Activated T-helper 1 cell treated with anti-CD3 and anti-CD28 coated beads, Interleukin-2, amount 50 U/mL, for 16 hours (primary cell): ENCODE measurements at places on chromosomes 1 and 21.

DNA sequence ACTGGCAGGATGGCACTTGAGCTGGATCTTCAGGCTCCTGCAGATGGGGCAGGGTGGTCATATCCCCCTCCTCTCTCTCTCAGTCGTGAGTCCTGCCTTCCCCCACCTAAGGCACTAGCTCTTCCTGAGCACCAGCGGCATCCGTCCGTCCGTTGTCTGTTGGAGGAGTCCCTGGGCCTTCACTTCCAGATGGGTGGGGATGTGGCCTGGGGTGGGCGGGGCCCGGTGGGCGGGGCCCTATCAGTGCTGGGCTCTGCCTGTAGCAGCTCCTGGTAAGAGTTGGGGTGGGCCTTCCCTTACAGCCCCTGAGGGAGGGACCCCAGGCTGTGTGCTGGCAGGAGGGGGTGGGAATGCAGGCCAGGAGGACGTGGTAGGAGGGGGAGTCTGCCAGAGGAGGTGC, 10.3 kb downstream of the LDLRAD2 start:
- no peak for DNase-seq

- DNase-seq, result no peak
Measured at GRCh38 chr1:233566886-233567285, 47.0 kb upstream of the KCNK1 start.

DNA sequence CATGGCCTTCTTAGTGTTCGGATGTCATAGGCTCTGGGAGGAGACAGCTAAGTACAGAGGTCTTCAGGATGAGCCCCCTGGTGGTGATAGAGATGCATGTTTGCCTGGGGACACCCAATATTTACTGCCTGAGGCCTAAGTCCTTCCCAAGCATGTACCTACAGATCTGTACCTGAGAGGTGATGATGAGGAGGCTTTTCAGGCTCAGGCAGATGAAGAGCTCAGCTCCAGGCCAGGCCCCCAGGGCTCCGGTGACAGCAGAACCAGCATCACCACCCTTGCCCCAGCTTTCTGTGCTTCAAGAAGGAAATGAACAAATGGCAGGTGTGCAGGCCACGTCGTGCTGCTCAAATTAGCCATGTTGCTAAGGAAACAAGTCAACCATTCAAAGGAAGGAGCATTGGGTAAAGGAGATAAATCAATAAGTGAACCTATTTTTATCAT, 21.1 kb downstream of the CACNA1E start:
- DNase-seq, result no peak

- no peak for DNase-seq
Measured at GRCh38 chr1:235673981-235674380, 24.4 kb upstream of the GNG4 start.

- no peak for DNase-seq
Measured at GRCh38 chr1:43541721-43542401, 11.2 kb downstream of the PTPRF start.

DNA sequence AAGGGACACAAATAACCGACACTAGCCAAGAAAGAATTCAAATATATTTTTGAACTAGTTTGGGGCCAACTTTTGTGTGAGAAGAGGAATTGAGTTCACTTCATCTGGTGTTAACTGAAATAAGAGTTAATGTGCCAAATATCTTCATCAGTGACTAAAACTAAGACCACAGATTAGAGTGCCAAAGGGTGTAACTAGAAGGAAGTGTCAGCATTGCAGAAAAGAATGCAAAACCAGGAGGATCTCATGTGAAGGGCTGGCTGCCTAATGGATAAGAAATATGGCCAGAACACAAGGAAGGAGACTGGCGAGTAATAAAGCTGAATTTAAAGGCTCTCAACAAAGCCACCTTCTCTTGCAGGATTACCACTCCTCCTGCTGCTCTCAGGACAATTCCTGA, 61.8 kb upstream of the LRRC8D start:
- DNase-seq, result no peak

- no peak for DNase-seq
Measured at GRCh38 chr1:9929431-9930385, 13.5 kb downstream of the LZIC start.

DNA sequence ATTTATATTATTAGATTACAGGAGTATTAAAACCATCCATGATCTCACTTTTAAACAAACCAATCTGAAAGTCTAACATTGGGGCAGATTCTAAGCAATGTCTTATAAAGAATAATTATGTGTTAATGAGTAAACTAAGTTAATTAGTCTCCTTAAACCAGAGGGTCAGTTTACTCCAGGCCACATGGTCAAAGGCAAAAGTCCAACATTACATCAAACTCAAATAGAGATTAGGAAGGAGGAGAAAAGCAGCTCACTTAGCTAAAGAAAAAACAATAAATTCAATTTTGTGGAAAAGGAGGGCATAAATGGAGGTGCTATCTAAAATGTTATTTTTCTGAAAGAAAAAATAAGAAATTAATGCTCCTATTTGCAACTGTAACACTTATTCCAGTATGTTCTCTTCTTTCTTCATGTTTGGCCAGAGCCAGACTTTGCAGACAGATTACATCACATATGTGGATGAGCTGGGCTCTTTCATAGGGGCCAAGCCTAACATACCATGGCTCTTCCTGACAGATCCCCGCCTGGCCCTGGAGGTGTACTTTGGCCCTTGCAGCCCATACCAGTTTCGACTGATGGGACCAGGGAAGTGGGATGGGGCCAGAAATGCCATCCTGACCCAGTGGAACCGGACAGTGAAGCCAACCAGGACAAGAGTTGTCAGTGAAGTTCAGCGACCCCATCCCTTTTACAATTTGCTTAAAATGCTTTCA, 24.3 kb upstream of the FMO2 start:
- DNase-seq, result no peak

GRCh38 chr1:67053535-67053784, 488 bp downstream of the SLC35D1 start:
- peak; percentile 3 for DNase-seq

GRCh38 chr1:37888022-37888700, 28.8 kb upstream of the MTF1 start:
- DNase-seq, result no peak

GRCh38 chr1:100866041-100866900, 28.4 kb downstream of the EXTL2 start:
- DNase-seq, result no peak

DNA sequence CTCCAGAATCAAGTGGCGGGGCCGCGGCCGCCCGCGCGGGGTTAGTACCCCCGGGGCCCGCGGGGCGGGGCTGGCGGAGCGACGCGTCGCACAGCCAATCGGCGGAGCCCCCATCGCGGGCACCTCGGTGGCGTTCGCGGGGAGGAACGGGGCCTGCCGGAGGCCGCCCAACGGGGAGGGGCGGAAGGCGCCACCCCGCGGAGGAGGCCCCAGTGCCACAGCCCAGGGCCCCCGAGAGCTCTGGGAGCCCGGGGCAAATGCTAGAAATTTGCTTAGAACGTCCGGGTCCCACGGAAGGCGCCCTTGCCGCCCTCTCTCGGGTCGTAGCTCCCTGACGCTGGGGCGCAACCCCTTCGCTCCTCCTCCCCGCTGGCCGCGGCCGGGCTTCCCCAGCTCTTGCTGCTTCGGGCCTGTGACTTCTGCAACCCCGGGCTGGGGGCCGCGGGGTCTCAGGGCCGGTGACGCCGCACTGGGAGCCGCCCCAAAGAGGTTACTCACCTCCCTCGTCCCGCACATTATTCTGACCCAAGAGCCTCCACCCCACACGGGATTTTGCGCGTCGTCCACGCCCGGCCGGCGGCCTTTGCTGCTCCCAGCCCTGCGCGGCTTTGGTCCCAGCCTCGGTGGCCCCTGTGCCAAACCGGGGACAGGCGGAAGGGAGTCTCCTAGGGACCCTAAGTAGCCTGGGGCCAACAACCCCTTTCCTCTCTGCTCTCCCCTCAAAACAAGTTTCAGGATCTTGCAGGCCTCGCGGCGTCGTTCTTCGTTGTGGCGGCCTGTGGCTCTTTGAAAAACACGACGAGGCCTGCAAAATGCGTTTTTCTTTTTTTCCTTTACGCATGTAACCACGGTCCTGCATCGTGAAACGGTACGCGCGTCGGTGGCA, at the start of gene RUNX3:
Gene RUNX3, minus strand, starts transcription at position 17 of the 886 bp plus-strand sequence. CDS start 408 bp downstream, outside the sequence.
- peak; percentile 76 for DNase-seq

DNA sequence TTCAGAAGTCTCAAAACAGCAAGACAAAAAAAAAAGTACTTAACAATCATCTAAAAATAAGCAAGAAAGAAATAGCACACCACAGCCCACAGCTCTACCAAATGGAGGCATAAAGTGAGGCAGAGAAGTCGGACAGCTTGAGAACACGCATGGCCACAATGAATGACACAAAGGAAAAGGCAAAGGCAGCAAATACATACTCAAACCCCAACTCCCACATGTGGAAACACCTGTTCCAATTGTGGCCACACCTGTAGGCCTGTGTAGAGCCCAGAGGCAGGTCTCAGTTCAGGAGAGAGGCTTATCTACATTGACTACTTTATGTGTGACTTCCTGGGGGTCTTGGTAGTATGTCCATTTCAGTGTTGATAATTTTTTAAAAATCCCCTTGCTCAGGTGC, 543.5 kb downstream of the LMO4 start:
- DNase-seq, result no peak

DNA sequence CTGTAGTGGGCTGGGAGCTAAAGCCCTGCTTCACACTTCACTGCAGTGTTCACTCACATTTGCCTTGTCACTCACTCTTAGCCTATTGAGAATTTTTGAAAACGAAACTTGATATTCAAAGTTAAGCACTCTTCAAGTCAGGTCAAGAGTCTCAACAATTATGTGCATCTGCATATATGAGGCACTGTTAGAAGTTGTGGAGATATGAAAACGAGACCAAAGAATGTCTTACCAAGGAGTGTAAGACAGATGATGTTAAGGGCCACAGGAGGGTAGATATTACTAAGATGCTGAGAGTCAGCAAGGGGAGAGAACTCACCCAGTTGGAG, 64.7 kb upstream of the GJA8 start:
- no peak for DNase-seq

DNA sequence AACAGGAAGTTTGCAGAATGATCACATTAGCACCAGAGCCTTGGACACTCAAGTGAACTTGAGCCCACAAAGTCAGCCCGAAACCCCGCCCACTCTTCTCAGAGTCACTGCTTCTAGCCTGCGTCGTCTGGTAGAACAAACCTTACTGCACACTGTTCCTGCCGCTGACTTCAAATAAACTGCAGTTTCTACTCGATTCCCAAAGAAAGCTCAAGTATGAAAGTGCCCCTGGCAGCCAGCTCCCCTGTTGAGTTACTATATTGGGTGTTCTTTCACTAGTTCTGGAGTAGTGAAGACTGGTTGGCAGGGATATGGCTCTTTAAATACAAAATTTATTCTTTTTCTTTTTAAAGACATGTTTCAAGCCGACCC, 164.7 kb downstream of the GALNT2 start:
- DNase-seq, result no peak

DNA sequence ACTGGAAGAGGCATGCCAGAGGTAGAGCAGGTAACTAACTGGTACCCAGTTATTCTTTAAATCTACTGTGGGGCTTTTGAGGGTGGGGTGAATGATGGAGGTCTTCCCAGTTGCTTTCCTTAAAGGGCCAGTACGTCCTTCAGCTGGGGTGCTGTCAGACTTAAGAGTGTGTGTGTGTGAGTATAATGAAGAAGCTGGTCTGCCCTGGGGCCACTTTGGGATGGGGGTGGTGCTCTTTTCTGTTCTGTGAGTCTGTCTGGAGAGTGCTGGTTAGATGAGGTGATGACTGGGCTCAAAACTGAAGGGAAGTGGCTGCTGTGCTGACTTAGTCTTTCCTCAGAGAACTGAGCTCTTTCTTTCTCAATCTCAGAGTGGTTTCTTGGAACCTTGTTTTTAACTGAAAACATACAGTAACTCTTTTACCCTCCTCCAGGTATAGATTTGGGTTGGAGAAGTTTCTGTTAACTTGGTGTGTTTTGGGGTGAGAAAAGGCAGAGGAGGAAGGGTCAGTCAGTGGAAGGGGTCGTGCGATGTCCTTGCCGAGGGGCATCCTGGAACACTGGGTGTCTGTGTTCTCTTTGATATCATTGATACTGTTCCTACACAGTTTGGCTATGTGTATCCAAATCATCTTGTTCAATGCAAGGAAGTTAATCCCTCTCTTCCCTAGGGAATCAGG, 746 bp downstream of the MACF1 start:
- no peak for DNase-seq

DNA sequence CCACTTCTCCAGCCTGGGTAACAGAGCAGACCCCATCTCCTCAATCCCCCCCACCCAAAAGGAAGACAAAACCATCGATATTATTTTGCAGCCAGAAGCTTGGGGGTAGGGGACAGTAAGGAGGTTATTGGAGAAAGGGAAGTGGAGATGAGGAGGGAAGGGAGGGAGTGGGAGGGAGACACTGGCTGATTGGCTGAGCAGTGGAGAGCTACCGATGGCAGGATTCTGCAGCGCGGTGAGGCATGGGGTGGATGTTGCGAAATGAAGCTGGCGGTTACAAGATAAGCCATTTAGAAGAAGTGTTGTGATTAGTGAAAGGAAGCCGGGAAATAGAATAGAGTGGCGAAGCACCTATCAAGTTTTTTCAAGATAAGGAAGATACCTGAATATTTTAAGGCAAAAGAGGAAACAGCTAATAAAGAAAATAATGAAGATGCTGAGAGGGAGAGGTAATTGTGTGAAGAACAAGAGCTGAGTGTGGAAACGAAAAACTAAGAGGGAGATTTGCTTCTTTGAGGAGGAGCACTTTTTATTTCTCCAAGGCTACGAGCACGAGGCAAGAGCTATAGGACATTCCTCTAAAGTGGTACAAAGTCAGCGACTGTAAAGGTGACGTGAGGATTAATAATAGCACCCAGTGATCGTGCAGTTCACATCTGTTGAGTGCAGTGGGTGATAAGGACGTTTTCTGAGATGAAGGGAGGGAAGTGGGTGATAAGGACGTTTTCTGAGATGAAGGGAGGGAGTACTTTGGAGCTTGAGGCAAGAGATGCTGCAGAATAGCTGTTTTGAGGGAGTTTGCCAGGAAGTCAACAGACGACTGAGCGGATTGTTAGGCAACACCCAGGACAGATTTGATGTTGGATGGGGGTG, 103.2 kb upstream of the KIF26B start:
- DNase-seq, result no peak

DNA sequence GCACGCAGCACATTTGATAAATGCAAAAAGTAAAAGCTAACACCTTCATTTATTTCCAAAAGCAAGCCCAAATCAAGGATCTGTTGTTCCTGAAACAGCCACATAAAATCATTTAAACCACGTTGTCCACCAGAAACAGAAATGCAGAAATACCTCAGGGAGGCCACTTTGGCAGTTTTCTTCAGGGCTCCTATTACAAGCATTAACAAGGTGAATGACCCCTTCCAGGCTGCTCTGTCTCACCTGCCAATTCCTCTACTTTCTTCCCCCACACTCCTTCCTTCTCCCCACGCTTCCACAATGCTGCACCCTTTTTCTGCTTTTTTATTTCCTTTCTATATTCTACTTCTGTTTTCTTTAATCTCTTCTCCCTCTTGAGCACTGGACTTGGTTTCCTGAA, 55.0 kb upstream of the PTGFRN start:
- no peak for DNase-seq

DNA sequence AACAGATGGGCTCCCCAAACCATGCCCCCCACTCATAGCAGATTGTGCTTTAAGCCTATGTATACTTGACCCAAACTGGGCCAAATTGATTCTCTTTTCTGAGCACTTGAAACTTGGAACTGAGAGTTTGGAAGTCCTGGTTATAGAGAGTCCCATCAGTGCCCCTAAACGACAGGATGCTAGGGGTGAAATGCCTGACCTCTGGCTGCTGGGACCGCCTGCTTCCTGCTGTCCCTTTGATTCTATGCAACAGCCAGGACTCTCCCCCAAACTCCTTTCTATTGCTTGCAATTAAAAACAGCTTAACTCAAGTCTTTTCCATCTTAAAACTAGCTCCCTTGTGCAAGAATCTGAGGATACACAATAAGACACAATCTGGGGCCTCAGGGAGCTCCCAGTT, 4.7 kb downstream of the C1orf210 start:
- no peak for DNase-seq

- no peak for DNase-seq
Measured at GRCh38 chr1:219806642-219807041, 121.7 kb downstream of the SLC30A10 start.

GRCh38 chr1:36846357-36846756, 188.0 kb downstream of the GRIK3 start:
- no peak for DNase-seq
